ENCODE measurements at places on chromosomes 1 and 21. TPM values are rescaled to one million over a fixed set of nuclear protein-coding genes. Genes with fewer than 3 reads are reported as not detected.
A peak's percentile ranks its signal among the peaks of the same experiment; 100 is the strongest.

DNA sequence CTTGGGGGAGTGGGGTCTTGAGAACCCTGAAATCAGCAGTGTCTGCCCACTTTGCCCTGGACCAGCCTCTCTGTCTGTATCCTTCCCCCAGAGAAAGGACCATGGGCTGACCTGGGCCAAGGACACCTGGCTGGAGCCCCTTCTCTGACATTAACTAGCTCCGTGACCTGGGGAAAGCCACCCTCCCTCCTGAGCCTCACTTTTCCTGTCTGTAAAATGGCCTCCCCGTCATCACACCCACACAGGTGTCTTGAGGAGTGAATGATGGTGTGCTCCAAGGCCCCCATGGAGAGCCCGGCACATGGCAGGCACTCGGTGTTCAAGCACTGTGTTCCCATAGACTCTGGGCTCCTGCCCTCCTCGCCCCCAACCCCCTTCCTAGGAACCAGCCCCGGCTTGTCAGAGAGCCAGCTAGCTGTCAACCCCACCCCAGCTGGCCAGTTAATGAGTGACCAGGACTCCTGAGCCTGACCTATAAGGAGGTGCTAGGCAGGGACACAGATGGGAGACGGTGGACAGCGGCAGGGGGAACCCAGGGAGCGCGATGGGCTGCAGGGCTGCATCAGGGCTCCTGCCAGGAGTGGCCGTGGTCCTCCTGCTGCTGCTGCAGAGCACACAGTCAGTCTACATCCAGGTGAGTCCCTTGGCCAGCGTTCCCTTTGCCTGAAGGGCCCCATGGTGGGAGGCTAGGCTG lies at the start of gene GUCA2B:
GUCA2B (plus strand) TSS at position 504 of the 694 bp plus-strand sequence; CDS start at position 545, 41 bp downstream.
- DNase-seq, result no peak

The HPCAL4 gene
- not detected for total RNA-seq

The ADAMTS1 gene
- 177 TPM for total RNA-seq

- DNase-seq, result no peak
These were observed 368.6 kb upstream of the VAMP3 start for GRCh38 chr1:7402548-7402850.

GRCh38 chr1:171841050-171841910 lies at the start of gene DNM3:
Gene DNM3 (plus strand): TSS chr1:171841498. CDS start chr1:171841657, 159 bp downstream.
- peak; percentile 83 for DNase-seq

- DNase-seq, result no peak
These were observed 405.0 kb upstream of the POU3F1 start for GRCh38 chr1:38451541-38451993.

DNA sequence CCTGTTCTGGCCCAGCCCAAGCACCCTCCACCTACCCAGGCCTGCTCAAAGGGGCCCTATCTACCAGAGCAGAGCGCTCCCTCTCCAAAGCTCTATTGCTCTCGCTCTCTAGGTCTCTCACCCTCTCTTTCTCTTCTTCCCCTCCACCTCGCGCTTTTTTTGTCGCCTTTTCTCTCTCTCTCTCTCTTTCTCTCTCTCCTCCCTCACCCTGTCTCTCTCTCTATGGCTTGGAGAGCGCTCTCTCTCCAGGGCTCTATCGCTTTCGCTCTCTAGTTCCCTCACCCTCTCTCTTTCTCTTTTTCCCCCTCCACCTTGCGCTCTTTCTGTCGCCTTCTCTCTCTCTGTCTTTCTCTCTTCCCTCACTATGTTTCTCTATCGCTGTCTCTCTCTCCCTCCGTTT lies 3.4 kb upstream of the ZNF678 start:
- DNase-seq, result no peak

The ZNF436 gene
- 24.6 TPM for total RNA-seq

- DNase-seq, result no peak
These were observed 1684.4 kb upstream of the B3GALT2 start for GRCh38 chr1:194870860-194871259.

GRCh38 chr1:13708380-13708982 lies 8.5 kb downstream of the PRDM2 start:
- no peak for DNase-seq

DNA sequence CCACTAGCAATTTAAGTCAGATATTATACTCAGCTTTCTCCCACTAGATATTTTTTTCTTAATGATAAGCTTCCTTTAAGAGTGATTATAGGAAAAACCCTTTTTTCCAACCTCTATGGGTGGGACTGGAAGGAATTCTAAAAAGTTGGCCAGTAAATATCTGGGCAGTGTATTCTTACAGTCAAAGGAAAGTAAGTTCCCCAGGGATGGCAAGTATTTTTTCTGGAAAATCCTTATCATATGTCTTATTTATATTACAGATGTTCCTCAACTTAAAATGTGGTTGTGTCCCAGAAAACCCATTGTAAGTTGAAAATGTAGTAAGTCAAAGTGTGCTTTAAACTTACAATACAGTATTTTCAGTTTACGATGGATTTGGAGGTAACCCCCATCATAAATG lies 29.2 kb downstream of the CMPK1 start:
- no peak for DNase-seq

The TCHHL1 gene
- not detected for total RNA-seq

GRCh38 chr1:157639800-157640199 lies 41.9 kb upstream of the FCRL4 start:
- DNase-seq, result no peak

GRCh38 chr1:53680868-53681267 lies 58.1 kb downstream of the GLIS1 start:
- DNase-seq, result no peak

The TDRD10 gene
- total RNA-seq, result not detected

The TNN gene
- total RNA-seq, result not detected

The LPAR3 gene
- 2.6 TPM for total RNA-seq

The SPATA17 gene
- 0.86 TPM for total RNA-seq

DNA sequence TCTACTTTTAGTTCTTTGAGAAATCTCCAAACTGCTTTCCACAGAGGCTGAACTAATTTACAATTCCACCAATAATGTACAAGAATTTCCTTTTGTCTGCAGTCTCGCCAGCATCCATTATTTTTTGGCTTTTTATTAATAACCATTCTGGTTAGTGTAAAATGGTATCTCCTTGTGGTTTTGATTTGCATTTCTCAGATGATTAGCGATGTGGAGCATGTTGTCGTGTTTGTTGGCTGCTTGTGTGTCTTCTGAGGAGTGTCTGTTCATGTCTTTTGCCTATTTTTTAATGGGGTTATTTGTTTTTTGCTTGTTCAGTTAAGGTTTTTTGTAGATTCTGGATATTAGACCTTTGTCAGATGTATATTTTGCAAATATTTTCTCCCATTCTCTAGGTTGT lies 131.5 kb downstream of the MAST2 start:
- no peak for DNase-seq

DNA sequence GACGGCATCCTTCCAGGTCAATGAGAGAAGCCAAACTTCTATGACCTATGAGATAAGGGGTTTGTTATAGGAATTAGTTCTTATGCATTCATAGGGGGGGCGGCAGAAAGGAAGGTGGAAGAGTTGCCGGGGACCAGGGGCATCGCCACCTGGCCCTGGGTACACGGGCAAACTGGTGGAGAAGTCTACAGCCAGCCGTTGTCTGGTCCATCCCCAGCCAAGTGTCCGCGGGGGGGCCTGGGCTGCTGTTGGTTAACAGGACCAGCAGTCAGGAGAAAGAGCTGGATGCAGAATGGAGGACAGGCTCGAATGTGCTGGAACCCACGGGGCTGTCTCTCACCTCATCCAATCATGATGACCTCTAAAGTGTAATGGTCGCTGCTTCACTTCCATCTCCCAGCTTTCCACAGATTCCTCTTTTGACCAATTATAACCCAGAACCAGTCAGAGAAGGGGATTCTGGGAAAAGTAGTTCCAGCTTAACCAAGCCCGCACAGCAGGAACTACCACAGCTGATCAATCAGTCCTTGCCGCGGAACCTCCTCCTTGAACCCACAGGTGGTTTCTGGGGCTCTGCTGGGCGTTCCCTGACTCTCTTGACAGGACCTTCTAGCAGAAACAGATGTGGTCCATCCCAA lies 17.8 kb downstream of the TMEM51 start:
- DNase-seq, result no peak

The CLDN14 gene
- not detected for total RNA-seq

DNA sequence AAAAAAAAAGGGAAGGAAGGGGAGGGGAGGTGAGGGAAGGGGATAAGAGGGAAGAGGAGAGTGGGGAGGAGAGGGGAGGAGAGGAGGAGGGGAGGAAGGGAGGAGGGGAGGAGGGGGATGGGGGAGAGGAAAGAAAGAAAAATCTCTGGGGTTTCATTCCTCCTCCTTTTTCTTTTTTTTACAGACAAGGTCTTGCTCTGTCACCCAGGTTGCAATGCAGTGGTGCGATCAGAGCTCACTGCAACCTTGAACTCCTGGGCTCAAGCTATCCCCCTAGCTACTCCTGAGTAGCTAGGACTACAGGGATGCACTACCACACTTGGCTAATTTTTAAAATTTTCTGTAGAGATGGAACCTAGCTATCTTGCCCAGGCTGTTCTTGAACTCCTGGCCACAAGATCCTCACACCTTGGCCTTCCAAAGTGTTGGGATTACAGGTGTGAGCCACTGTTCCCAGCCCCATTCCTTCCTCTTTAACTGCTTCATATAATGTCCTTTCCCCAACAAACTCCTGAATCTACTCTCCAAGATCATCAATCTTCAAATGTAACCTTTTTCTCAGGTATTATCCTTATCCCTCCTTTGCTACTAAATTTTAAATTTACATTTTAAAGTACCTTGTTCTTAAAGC lies 23.2 kb downstream of the GON4L start:
- no peak for DNase-seq

DNA sequence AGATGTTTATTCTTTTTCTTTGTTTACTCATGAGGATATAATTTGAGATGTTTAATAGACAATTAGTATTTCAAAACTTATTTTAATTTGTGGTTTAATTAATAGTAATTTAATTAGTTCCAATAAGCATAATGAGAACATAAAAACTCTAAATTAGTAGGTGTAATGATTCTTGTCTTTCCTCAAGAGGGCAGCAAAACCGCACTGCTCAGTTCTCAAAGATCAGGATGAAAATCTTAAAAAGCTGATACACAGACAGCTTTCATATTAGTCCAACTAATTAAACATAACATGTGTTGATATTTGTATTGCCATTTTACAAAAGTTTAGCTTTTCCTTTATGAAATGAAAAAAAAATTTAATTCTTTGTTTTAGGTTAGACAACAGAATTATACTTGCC lies 106.7 kb upstream of the C21orf91 start:
- peak; percentile 22 for DNase-seq

The SH2D5 gene
- total RNA-seq, result 3.9 TPM

- DNase-seq, result peak; percentile 48
These were observed 19.8 kb upstream of the SARS1 start for GRCh38 chr1:109193653-109194590.

The PTGER3 gene
- 0.97 TPM for total RNA-seq

The HJV gene
- not detected for total RNA-seq

GRCh38 chr1:205714190-205714905 lies 34.0 kb upstream of the SLC45A3 start:
- peak; percentile 48 for DNase-seq

The NCMAP gene
- total RNA-seq, result not detected

DNA sequence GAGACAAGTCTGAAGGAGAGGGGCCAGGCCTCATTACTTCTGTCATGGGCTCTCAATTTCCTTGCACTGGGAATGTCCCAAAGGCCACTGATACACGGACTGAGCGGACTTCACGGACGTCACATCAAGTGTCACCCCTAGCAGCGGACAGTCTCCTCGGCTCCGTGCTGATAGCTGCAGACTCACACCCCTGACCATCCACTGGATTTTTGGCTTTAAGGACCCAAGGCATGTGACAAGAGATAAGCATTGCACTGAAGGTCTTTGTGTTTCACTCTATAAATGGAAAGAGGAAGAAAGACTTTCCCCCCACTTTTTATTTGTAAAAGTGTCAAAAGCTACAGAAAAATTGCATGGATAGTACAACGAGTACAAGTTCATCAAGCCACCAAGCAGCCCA lies 200.4 kb upstream of the FGGY start:
- no peak for DNase-seq

- DNase-seq, result peak; percentile 47
These were observed 126.2 kb downstream of the FGGY start for GRCh38 chr1:59422921-59423575.

DNA sequence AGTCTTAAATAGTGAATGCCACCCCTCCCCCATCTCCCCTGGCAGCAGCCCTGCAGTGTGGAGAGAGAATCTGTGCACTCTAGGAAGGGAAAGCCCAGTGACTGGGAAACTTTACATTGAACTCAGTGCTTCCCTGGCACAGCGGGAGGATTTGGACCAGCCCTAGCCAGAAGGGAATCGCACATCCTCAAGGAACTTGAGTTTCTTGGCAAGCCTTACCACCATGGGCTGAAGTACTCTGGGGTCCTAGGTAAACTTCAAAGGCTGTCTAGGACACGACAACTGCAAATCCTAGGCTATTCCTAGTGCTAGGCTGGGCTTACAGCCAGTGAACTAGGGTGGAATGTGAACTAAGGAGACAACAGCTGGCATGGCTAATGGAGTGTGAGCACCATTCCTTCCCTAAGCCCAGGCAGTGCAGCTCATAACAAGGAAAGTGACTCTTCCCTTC lies 88.3 kb downstream of the COL24A1 start:
- DNase-seq, result no peak

DNA sequence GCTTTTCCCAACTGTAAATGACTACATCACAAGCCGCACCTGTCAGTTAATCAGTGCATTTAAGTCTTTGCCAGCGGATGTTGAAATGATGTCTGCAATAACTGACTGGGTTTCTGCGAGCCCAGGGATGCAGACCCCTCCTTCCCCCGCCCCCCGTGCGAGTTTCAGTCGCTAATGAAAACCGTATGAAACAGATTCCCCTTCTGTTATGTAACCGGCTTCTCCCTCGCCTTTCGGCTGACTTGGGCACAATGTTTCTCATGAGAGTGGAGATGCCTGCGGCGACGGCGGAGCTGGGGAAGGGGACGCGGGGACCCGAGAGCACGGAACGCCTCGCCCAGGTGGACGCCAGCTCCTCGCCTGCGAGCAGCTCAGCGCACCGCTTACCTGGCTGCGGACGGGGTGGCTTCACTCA lies 753 bp downstream of the KCNJ6 start:
- no peak for DNase-seq

The OR2L2 gene
- not detected for total RNA-seq

DNA sequence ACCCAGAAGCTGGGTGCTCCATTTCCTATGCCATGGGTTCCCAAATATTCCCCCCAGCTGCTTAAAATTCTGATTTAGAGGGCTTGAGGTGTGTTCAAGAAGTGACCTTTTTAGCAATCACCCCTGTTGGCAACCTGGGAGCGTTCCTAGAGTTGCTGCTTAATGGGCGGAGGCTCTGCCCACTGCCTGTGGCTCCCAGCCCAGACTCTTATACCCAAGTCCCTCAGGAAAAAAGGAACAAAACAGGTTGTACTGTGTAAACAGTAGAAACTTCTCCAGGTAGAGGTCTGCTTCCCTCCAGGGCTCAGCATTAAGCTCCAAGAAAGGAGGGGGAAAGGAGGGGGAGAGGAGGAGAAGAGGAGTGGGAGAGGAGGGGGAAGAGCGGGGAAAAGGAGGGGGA lies 14.6 kb upstream of the TENT5C start:
- no peak for DNase-seq

The TTC22 gene
- total RNA-seq, result not detected

The ADCY10 gene
- not detected for total RNA-seq
